ENCODE measurements at places on chromosomes 5 and 9. TPM values are rescaled to one million over a fixed set of nuclear protein-coding genes. Genes with fewer than 3 reads are reported as not detected.
A peak's percentile ranks its signal among the peaks of the same experiment; 100 is the strongest.

DNA sequence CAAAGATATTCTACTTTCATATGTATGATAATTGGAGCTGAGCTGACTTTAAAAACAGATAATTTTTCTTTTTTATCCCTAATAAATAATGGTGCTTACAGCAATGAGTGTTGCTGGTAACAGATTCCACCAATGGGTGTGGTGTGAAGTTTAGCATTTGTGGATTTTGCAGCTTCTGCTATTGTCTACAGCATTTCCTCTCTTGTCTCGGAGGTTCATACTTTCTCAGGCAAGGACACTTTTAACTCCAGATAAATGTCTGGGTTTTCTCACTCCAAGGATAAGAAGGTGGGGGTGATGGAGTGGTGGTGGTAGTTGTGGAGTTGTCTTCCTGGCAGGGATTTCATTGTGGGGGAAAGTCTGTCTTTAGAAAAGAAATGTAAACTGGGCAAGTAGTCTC, 120.0 kb upstream of the CDKN2B start:
- no peaks in the 10 kb centered on the region for H3K36me3 ChIP-seq
- H3K4me1 ChIP-seq = peaks cover 11% of the 10 kb centered on the region
- H3K27ac ChIP-seq = no peak overlapping the region

- H3K27me3 ChIP-seq = no peaks in the 10 kb centered on the region
- H3K4me1 ChIP-seq = no peaks in the 10 kb centered on the region
- H3K27ac ChIP-seq = no peak overlapping the region
- H3K4me3 ChIP-seq = no peak overlapping the region
- H3K36me3 ChIP-seq = no peaks in the 10 kb centered on the region
Observed at GRCh38 chr9:22210936-22211335, 201.8 kb upstream of the CDKN2B start.

DNA sequence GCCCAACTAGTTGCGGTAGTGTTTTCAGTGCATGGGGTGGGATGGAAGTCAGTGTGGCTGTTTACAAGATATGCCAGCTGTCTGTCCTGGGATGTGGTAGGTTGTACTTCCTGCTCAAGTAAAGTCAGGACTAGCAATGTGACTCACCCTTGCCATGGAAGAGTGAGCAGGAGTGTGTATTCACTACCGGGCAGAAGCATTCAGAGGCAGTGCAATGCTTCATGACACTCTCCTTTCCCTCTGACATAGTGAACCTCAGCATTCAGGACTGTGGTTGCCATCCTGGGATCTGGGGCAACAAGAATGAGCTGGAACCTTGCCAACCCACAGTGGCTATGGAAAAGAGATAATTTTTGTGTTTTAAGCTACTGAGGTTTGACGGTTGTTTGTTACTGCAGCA, 68.9 kb downstream of the BOD1 start:
- no peak overlapping the region for H3K27ac ChIP-seq
- H3K4me3 ChIP-seq = no peak overlapping the region
- DNase-seq = no peak
- H3K27me3 ChIP-seq = no peaks in the 10 kb centered on the region
- no peaks in the 10 kb centered on the region for H3K4me1 ChIP-seq
- H3K36me3 ChIP-seq = no peaks in the 10 kb centered on the region

- H3K27me3 ChIP-seq = peaks cover 2% of the 10 kb centered on the region
- peaks cover 63% of the 10 kb centered on the region for H3K36me3 ChIP-seq
- no peak for DNase-seq
- peak overlapping the region; percentile 98 for H3K4me3 ChIP-seq
- H3K4me1 ChIP-seq = peaks cover 30% of the 10 kb centered on the region
Observed at GRCh38 chr9:125238127-125238914, 2.8 kb downstream of the HSPA5 start.

CDC20B gene
- not detected for total RNA-seq

All from WTC11 (cell line).